Activated CD8-positive, alpha-beta memory T cell treated with anti-CD3 and anti-CD28 coated beads for 4 hours (primary cell): ENCODE measurements at places on chromosomes 4 and X.

DNA sequence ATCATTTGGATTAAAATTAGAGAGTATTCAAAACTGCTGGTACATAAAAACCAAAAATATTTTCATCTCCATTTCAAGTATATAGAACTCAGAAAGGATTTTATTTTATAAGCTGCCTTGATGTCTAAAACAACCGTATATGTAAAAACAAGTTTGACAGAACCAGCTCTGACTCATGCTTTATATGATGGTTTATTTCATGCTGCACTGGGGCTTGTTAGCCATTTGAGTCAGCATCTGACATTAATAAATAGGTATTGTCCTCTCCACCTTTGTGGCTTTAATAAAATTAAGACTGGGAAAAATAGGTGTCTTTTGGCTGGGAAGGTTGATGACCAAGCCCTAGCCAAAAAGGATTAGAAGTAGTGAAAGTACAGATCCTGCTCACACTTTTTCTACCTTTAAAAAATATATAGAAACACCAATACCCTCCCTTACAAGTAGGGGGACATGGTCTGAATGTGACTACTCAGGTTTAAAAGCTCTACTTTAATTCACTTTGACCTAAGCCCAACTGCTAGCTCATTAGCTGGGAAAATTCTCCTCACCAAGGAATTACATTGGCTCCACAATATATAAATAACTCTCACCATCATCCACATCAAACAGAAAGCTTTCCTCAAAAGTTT is 228.1 kb downstream of the ADAMTS3 start:
- DNase-seq = no peak

DNA sequence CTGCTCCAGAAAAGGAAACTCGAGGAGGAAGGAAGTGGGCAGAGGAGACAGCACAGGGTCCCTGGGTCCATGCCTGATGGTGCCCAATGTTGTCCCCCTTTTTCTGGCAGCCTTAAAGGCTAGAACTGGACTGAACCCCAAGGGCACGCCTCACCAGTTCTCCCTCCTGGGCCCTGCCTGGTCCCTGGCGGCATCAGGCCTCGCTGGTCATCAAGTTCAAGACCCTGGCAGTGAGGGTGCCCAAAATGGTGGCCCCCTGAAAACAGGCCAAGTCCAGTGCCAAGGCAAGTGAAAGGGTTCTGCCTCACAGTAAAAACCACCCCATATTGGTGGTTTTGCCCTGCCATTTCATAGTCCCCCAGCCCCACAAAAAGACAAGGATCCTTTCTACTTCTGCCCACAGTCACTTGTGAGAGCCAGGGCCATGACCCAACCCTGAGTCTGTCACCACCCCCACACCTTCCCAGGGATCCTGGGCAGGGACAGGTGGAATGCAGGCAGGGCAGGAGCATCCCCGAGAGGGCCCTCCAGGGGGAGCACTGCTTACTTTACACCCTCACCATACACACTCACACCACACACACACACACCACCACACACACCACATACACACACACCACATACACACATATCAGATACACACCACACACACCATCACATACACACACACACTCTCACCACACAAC is 107.6 kb downstream of the DCTD start:
- no peak for DNase-seq

DNA sequence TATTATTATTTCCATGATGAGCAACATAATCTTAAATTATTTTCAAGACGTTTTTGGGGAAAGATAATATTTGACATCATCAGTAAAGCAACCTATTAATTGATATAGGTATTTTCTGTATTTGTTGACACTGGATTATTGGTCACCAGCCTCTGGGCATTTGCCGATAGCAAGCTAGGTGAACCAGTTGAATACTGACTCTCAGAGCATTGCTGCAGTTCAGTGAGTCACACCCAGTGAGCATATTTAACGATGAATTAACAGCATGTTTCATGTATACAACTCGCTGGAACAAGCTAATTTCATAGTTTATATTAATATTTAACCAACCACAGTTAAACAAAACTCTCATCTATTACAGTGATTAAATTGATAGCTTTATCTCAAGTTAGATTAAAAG is 1006.0 kb upstream of the DIAPH2 start:
- DNase-seq = no peak

GRCh38 chr4:53890461-53890860 is 173.9 kb downstream of the CHIC2 start:
- DNase-seq = no peak

- DNase-seq = no peak
Measured at GRCh38 chr4:173536808-173537429, 6.9 kb upstream of the HAND2 start.

- no peak for DNase-seq
Measured at GRCh38 chrX:120604361-120604782, 471 bp downstream of the MCTS1 start.

DNA sequence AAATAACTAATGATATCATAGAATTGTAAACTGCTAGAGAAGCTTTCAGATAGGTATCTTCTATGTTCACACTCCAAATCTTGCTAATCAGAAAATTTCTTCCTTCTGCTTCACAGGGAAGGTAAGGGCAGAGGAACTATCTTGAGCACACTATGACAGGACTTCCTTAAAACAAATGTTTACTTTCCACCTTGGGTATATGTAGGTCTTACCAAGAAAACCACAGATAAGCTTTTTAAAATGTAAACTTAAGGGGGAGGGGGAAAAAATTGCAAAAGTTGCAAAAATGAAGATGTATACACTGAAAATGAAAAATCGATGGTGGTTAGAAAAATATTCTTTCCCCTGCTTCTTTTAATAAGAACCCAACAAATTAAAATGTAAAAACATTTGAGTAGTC is 30.9 kb downstream of the YTHDC1 start:
- DNase-seq = no peak

GRCh38 chr4:140408974-140409373 is 18.5 kb downstream of the CLGN start:
- DNase-seq = no peak

DNA sequence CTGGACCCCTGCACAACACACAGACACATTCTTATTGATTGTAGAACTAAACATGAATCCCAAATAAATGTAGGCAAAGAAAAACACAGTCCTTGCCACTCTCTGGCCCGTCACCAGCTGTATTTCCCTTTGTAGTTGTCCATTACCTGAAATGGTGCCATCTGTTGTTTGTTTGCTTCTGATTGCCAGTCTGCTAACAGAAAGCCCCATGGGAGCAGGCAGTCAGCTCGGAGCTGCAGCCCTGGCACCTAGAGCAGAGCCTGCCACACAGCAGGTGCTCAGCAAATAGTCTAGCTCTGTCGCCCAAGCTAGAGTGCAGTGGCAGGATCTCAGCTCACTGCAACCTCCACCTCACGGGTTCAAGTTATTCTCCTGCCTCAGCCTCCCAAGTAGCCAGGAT is 28.9 kb downstream of the CPLX1 start:
- DNase-seq = no peak

- DNase-seq = no peak
Measured at GRCh38 chr4:72860766-72861165, 208.8 kb downstream of the COX18 start.

DNA sequence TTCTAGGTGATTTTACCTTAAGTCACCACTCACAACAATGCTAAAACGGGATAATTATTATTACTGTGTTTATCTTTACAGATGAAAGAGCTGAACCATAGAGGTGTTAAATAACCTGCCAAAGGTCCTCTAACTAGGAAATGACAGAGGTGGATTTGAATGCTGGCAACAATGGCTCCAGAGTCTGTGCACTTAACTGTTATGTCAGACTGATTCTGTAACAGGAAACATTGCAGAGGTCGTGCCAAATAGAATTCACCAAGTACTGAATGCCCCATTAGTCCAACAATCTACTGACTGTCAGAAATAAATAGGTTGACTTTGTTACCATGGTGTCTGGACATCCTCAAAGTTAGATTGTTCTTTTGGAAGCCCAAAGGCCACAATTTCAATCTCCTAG is 20.9 kb upstream of the USP27X start:
- no peak for DNase-seq

- no peak for DNase-seq
Measured at GRCh38 chr4:26827798-26828197, 32.8 kb upstream of the STIM2 start.

GRCh38 chrX:18424482-18425198 is 768 bp upstream of the CDKL5 start:
- no peak for DNase-seq

DNA sequence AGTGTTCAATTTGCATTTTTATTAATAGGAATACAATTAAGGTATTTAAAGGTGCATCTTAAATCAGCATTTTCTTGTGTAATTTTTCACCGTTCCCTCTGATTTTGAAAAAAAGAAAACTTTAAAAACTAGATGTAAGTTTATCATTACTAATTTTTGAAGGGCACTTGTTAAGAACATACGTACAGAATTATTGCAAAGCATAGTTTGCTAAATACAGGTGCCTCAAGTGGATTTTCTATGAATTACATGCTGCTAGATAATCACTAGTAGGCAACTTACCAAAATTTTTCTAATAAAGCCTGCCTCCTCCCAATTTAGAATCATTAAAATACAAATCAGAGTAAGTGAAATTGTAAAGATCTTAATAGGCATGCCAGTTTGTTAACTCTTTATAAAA is 8.5 kb downstream of the CNKSR2 start:
- no peak for DNase-seq

- no peak for DNase-seq
Measured at GRCh38 chr4:6331018-6331417, 61.4 kb downstream of the WFS1 start.

- DNase-seq = no peak
Measured at GRCh38 chr4:41319553-41319952, 62.8 kb downstream of the UCHL1 start.

GRCh38 chrX:116290359-116290758 is 119.8 kb downstream of the AGTR2 start:
- DNase-seq = no peak

DNA sequence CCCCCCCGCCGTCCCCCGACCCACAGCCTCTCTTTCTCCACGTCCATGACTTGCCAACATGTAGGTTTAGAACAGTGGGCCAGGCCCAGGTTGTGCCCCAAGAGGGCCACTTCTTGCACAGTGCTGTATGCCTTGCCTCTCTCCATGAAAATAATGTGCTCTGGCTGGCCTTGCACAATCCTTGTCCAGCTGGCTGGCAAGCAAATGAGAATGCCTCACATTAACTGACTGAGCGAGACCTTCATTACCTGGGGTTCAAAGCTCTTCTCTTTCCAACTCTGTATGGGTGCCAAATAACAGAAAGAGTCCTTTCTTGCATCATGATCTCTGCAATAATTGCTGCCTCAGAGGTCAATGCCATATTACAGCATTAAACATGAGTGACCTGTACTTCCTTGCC is 416.6 kb downstream of the FGF13 start:
- DNase-seq = no peak

DNA sequence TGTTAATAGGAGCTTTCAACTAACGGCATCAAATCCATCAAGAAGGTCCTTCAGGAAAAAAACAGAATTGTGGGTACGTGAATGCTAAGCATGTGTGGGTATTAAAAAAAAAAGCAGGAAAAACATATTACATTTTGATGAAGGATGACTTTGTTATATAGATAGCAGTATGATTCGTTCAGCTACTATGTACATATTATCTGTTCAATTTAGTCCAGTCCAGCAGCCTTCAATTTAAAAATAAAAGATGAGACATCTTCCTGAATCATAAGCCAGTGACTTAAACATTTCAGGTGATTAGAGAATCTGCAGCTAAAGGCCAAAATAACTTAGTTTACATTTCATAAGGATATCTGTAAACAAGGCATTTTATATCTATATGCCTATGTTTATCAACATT is 63.4 kb downstream of the LCORL start:
- DNase-seq = no peak
